HepG2 (cell line): ENCODE measurements at places on chromosomes 2 and 18. TPM values are rescaled to one million over a fixed set of nuclear protein-coding genes. Genes with fewer than 3 reads are reported as not detected.

DARS1 gene
- polyA plus RNA-seq = 149 and 230 TPM in 2 replicates

FBLN7 gene
- polyA plus RNA-seq = 2.3 and 2.4 TPM in 2 replicates

CELF4 gene
- not detected in 2 replicates for polyA plus RNA-seq

DNAJC5G gene
- polyA plus RNA-seq = 0.05 and 0.07 TPM in 2 replicates

GCG gene
- polyA plus RNA-seq = not detected in 2 replicates

RGPD4 gene
- polyA plus RNA-seq = not detected in 2 replicates

RAB6C gene
- polyA plus RNA-seq = not detected in 2 replicates

CFC1 gene
- polyA plus RNA-seq = not detected in 2 replicates

HADHA gene
- 101 and 102 TPM in 2 replicates for polyA plus RNA-seq

LYPD1 gene
- not detected in 2 replicates for polyA plus RNA-seq

EFEMP1 gene
- not detected in 2 replicates for polyA plus RNA-seq

AUP1 gene
- polyA plus RNA-seq = 267 and 291 TPM in 2 replicates

RBM45 gene
- 4.2 and 5.7 TPM in 2 replicates for polyA plus RNA-seq

LYG2 gene
- polyA plus RNA-seq = 0.18 and 0.42 TPM in 2 replicates

G6PC2 gene
- polyA plus RNA-seq = not detected in 2 replicates

MATN3 gene
- polyA plus RNA-seq = 191 and 208 TPM in 2 replicates

CROCC2 gene
- polyA plus RNA-seq = not detected in 2 replicates

CACNB4 gene
- polyA plus RNA-seq = 3.9 and 5.1 TPM in 2 replicates

ACTG2 gene
- not detected in 2 replicates for polyA plus RNA-seq

KANSL3 gene
- 20.8 and 28.2 TPM in 2 replicates for polyA plus RNA-seq

SCTR gene
- not detected in 2 replicates for polyA plus RNA-seq

TMEM247 gene
- not detected in 2 replicates for polyA plus RNA-seq

IL18R1 gene
- 0.01 and 0.08 TPM in 2 replicates for polyA plus RNA-seq
